SK-MEL-5 (cell line): ENCODE measurements at places on chromosomes 4 and X.
A peak's percentile ranks its signal among the peaks of the same experiment; 100 is the strongest.

GRCh38 chr4:76293772-76294171, 12.8 kb upstream of the STBD1 start:
- no peak for DNase-seq

GRCh38 chr4:8832113-8832915, 39.3 kb downstream of the HMX1 start:
- DNase-seq = no peak

- no peak for DNase-seq
Measured at GRCh38 chr4:167339781-167340180, 105.5 kb upstream of the SPOCK3 start.

GRCh38 chr4:159209249-159209648, 106.4 kb downstream of the RAPGEF2 start:
- DNase-seq = no peak

GRCh38 chr4:142095886-142096605, 459.7 kb downstream of the IL15 start:
- DNase-seq = no peak

DNA sequence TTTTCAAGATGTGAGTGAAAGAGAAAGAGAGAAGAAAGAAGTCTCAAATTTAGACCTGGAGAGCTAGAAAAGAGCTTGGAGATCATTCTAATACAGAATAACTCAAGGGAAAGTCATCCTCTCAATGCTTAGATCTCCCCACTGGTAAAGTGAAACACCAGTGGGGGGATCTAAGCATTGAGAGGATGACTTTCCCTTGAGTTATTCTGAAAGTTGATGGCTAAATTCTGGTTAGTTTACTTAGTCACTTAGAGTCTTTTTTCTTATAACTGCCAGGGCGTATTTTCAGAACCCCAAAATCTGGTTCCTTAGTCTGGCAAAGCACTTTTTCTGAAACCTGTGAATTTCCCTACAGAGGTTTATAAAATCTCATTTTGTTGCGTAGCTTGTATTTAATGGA, 198.6 kb downstream of the ARHGAP24 start:
- DNase-seq = no peak

GRCh38 chr4:25837107-25837506, 25.7 kb downstream of the SEL1L3 start:
- no peak for DNase-seq

DNA sequence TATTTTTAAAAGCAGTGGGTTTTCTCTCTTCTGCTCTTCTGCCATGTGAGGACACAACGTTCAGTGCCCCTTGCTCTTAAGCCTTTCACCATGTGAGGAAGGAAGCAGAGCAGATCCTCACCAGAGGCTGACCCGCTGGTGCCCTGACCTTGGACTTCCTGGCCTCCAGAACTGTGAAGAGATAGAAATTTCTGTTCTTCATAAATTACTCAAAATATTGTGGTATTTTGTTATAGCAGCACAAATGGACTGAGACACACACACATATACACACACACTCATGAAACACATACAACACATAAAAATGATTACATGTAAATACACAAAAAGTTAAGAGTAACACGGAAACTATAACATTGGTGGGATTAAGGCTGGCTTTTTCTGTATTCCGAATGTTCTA, 244.8 kb upstream of the NOCT start:
- DNase-seq = no peak

- no peak for DNase-seq
Measured at GRCh38 chrX:2474280-2474962, 26.4 kb downstream of the DHRSX start.

DNA sequence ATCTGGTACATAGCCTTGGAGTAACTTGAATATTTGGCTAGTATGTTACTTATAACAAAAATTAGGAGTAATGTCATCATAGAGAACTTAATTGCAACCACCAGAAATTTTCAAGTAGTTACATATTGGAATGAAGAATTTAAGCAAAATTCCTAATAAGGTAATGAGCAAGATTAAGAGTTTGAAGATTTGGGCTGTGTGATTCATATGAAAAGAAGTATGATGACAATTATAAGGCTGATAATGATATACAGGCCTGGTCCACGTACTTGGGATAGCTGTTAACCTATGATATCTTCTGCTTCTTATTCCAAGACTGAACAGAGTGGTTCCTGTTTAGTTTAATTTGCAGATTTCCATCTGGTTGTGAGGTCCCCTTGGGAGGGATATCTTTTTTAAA, 463.9 kb downstream of the RAPGEF2 start:
- DNase-seq = no peak

- DNase-seq = no peak
Measured at GRCh38 chr4:52299120-52299519, 248.0 kb downstream of the SPATA18 start.

DNA sequence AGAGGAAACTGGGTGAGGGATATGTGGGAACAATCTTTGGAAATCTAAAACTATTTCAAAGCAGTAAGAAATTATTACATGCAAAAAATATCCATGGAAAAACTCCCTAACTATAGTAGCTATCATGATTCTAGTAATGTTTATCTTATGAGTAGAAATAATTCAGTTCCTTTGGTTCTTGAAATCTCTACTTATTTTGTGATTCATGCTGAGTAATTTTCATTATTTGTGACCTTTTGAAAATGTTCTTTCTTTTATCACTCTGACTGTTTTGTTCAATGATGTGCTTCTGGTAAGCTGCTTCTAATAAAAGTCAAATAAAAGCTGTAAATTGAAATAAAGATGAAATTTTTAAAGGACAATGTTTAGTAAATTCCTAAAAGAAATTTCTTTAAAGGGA, 40.4 kb upstream of the MAGEB10 start:
- no peak for DNase-seq

DNA sequence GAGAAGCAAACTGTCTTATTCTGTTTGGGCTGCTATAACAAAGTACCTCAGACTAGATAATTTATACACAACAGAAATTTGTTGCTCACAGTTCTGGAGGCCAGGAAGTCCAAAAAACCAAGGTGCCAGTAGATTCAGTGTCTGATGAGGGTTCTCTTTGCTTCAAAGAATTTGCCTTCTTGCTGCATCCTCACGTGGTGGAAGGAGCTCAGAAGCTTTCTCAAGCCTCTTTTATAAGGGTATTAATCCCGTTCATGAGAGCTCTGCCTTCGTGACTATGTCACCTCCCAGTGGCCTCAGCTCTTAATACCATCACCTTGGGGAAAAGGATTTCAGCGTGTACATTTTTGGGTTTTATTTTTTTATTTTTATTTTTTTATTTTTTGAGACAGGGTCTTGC, 20.1 kb downstream of the CA5B start:
- DNase-seq = peak; percentile 4

DNA sequence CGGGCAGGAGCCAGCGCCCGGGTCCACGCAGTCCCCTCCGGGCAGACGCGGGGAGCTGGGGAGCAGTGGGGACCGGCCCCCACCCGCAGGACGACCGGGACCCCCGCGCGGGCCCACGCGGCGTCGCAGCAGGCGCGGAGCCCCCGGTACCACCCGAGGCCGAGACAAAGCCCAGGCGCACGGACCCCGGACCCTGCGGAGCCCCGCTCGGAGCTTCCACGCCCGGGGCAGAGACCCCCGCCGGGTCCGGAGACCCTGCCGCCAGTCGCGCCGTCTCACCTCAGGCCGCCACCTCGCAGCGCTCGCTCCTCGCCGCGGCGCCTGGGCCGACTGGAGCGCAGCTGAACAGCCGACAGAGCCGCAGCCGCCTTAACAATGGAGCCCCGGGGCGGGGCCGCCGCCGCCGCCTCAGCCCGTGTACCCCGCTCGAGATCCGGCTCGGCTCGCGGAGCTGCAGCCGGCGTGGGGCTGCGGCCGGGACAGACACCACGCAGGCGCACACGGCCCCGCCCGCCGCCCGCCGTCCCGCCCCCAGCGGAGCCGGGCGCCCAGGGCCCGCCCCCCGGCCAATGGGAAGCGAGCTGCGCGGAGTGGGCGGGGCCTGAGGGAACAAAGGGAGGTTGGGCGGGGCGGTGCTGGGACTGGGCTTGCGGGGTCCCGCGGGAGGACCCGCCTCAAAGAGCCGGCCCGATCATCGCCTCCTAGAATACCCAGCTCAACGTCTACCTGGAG, at the start of gene AFAP1:
Gene AFAP1 (minus strand): TSS at position 485 of the 732 bp plus-strand sequence. CDS start 67,783 bp downstream, outside the sequence.
- peak; percentile 79 for DNase-seq

DNA sequence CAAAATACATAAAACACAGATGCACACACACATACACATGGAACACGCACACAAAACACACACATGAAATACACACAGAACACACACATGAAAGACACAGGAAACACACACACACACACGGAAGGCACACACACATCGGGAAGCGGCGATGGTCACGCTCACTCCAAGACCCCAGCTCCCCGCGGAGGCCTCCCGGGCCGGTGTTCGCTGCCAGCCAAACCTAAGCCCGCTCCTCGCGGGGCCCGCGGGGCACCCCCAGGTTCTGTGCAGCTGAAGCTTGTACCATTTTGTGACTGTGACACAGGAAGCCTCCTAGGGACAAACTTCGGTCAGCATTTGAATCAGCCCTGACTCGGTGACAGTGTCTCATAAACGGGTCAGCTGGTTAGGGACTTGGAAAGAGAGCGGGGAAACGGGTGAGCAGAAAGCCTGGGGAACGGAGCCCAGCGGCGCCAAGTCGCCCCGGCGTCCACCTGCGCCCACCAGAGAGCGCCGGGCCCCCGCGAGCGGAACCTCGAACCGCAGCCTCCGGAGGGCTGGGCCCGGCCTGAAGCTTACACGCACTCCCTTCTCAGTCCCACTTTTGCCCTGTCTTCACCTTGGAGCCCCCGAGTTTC, 32.1 kb downstream of the F11 start:
- DNase-seq = no peak

- peak; percentile 80 for DNase-seq
Measured at GRCh38 chr4:40897557-40898203, 147.9 kb downstream of the NSUN7 start.

GRCh38 chr4:117326091-117326490, 240.7 kb upstream of the TRAM1L1 start:
- no peak for DNase-seq

DNA sequence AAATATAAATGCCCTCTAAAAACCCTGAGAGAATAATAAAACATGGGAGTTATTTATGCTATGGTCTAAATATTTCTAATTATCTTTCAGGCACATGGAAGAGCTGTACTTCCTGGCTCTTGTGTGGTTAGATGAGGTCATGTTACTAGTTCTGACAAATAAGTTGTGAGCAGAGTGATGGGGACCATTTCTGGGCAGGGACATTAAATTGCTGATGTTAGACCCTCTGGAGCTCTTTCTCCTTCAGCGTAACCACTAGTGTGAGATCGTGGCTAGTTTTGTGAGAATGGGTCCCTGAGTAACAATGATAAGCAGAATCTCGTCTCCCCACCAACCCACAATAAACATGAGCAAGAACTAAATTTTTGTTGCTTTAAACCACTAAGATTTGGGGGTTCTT, 108.0 kb downstream of the MAML3 start:
- no peak for DNase-seq

DNA sequence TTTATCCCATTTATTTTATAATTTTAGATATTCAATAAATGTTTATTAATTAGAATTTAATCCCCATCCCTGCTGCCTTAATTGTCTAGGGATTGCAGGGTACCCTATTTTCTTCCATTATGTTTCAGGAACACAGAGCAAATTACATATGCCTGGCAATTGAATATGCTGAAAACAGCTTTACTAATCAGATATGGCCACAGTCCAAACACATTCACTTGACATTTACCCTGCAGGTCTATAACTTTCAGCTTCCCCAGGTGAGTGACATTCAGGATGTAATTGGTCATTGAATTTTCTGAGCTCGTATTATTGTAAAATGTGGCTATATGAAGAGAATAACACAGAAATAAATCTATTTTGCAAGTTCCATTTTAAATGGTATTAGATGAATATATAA, 218.7 kb upstream of the NDST4 start:
- no peak for DNase-seq

GRCh38 chrX:34546366-34546765, 110.7 kb downstream of the TMEM47 start:
- DNase-seq = no peak

DNA sequence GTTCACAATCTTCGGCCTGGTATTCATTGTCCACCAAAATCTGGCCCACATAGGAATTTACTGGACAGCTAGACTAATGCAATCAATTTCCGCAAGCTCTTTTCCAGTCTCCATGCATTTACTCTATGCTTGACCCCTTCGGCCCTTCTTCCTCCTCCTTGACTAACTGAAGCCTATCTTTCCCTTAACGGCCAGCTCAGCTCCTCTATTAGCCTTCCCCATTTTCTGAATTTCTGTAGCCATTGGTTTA, 1.2 kb upstream of the PHKA2 start:
- DNase-seq = no peak

DNA sequence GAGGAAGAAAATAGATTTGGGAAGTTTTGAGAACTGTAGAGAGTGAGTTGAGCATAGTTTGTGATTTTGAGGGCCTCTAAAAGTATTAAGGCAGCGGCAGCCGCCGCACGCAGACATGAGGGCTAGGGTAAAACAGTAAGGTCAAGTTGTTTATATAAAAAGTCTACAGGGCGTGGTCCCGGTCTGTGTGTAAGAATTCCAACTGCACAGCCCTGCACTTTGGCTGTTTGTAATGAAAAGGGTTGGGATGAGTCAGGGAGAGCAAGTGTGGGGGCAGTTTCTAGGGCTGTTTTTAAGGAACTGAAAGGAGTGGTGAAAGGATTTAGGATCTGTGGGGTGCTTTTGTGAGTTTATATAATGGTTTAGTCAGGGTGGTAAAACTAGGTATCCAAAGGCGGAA, 55.0 kb downstream of the BEX3 start:
- DNase-seq = no peak

DNA sequence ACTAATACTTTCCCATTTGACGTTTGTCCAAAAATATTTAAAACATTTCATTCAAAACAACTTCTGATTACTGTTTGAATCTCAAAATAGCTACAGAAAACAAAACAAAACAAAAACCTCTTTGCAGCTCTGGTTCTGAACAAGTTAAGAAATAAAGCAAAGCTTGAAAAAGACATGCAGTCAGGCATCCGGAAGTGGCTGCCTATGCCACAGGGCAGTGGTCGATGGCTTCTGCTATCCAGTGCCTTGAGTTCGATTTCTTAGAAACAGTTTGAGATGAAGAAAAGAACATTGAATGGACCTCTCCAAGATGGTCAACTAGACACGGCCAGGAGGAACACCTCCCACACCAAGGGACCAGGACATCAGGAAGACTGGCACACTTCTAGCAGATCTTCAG, 125.3 kb downstream of the SCFD2 start:
- DNase-seq = no peak

- peak; percentile 65 for DNase-seq
Measured at GRCh38 chr4:40924096-40924792, 174.5 kb downstream of the NSUN7 start.

DNA sequence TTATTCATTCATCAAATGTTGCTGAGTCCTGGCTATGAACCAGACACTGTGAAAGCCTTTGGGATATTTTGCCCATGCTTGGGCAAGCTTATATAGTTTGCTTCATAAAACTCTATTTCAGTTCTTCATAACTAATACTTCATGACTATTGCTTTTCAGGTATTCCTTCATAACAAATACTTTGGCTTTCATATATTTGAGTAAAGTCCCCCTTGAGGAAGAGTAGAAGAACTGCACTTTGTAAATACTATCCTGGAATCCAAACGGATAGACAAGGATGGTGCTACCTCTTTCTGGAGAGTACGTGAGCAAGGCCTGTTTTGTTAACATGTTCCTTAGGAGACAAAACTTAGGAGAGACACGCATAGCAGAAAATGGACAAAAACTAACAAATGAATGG, 1.7 kb upstream of the AFP start:
- peak; percentile 45 for DNase-seq
